Left ventricle myocardium inferior (tissue), 1 donor: ENCODE measurements at places on chromosomes 2 and 18. TPM values are rescaled to one million over a fixed set of nuclear protein-coding genes. Genes with fewer than 3 reads are reported as not detected.

Gene METTL4
- 7.8 TPM for total RNA-seq

Gene GMPPA
- 22.0 TPM for total RNA-seq

DNA sequence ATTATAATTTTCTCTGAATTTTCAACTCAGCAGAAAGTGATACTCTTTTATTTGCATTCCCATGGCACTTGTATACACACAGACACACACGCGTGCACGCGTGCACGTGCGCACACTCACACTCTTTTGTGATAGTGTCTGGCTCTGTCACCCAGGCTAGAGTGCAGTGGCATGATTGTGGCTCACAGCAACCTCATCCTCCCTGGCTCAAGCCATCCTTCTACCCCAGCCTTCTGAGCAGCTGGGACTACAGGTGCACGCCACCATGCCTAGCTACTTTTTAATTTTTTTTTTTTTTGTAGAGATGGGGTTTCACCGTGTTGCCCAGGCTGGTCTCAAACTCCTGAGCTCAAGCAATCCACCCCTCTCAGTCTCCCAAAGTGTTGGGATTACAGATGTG lies 123.2 kb downstream of the MC4R start:
- no peak for DNase-seq

- DNase-seq = no peak
Measured at GRCh38 chr2:64349131-64349530, 104.8 kb upstream of the LGALSL start.

DNA sequence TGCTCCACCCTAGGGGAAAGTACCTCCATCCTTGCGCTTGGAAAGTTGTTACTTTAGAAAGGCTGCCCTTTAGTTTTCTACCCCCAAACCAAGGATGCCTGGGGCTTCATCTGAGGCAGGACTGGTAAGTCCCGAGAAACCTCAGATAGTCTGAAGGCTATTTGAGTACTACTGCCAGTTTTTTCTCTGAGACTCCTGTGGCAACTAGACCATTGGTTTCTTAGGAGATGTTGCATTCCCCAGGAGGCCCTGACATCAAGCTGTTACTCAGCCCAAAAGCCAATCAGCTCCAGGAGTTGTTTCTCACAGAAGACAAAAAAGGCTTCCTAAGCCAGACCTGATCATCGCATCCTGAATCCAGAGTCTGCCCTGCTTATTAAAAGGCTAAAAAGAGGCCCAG lies 67.2 kb downstream of the COLEC12 start:
- no peak for DNase-seq

GRCh38 chr2:208671886-208672680 lies 265.5 kb downstream of the PTH2R start:
- DNase-seq = no peak

- no peak for DNase-seq
Measured at GRCh38 chr2:29811378-29811777, 110.0 kb downstream of the ALK start.

Gene SERPINB12
- not detected for total RNA-seq

Gene ARHGAP28
- total RNA-seq = 1.5 TPM

Gene APCDD1
- total RNA-seq = 38.0 TPM

Gene SAP130
- 14.2 TPM for total RNA-seq

DNA sequence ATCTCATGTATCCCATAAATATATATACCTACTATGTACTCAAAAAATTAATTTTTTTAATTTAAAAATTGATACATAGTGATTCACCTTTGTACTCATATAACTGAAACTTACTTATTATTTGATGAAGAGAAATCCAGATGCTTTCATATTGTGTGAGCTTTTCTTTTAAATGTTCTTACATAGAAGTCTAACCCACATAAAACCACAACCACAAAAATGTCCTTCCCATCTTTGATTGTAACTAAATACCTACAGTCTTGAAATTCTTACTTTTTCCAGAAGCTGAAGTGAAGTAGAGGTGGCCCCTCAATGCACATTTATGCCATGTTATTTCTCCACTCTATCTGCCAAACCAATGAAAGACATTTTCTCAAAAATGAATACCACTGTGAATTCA lies 117.9 kb upstream of the COL5A2 start:
- no peak for DNase-seq

DNA sequence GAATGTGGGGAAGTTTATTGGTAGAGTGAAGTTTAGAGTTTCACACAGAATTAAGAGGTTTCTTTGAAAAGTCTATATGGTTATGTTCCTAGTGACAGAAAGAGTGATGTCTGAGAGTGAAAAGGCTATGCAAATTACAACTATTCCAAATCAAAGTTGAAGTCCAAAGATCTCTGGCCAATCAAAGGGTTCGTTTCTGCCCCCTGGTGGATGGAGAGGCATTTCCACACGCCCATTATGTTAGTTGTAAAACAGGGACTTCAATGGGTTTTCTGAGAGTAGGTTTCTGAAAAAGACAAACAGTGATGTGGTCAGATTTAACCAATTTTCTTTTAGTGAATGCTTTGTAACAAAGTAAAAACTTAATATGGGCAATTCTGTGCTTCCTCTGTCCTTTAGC lies 441.5 kb upstream of the POU3F3 start:
- DNase-seq = no peak

DNA sequence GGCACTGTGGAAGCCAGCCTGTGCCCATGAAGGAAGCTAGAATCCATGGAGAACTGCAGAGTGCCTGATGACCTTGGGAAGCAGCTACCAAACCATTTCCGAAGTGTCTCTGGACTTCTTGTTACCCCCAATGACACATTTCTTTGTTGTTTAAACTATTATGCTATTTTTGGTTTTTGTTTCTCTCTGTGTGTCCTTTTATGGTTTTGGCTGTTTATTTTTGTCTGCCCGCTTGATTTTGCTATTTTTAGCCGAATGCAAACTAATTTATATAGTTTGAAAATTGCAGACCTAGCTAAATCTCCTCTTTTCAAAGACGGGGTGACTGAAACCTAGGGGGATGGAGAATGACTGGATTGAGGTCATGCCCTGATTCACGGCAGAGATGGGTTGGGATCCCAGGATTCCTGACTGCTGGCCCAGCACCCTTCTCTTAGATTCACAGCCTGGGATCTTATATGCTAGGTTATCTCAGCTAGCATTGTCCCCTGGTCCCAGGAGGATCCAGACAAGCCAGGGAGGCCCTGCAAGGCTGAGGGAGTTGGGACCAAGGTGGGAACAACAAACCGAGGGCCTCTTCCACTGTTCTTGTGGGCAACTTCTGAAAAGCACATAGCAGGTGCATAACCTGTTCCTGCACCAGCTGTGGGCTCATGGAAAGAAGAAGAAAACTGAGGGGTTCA lies 116.3 kb upstream of the HAAO start:
- DNase-seq = no peak

GRCh38 chr2:55838653-55839052 lies 84.9 kb downstream of the EFEMP1 start:
- DNase-seq = no peak

DNA sequence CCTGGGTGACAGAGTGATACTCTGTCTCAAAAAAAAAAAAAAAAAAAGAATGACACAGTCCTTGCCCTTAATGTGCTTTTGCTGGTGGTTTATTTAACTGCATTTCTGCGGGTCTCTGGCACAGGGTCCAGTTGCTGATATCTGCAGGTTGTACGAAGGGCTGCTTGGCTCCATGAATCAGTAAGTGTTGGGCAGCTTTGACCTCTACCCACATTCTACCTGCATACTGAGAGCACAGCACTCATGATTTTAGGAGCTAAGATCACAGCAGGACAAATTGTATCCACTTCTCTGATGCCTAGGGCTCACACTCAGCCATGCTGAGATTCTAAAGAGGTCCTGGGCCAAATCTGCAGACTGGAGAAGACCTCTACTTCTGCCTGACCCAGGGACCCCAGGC lies 119.4 kb upstream of the MYCN start:
- no peak for DNase-seq

GRCh38 chr2:118693287-118693822 lies 154.1 kb downstream of the EN1 start:
- no peak for DNase-seq

Gene RGPD3
- total RNA-seq = not detected

GRCh38 chr2:6077585-6077984 lies 385.4 kb downstream of the SOX11 start:
- no peak for DNase-seq

Gene IL1A
- total RNA-seq = not detected

Gene CRYGA
- total RNA-seq = not detected

Gene CEP68
- total RNA-seq = 20.2 TPM

- DNase-seq = no peak
Measured at GRCh38 chr2:61045999-61046398, 19.7 kb upstream of the SANBR start.

- no peak for DNase-seq
Measured at GRCh38 chr18:73688851-73689711, 458.6 kb downstream of the FBXO15 start.

Gene CTLA4
- total RNA-seq = 0.11 TPM

Gene CCDC85A
- total RNA-seq = 4.4 TPM

GRCh38 chr18:44388329-44388728 lies 292.4 kb upstream of the SETBP1 start:
- DNase-seq = no peak
